ENCODE measurements at places on chromosomes 16 and 17. TPM values are rescaled to one million over a fixed set of nuclear protein-coding genes. Genes with fewer than 3 reads are reported as not detected.

DNA sequence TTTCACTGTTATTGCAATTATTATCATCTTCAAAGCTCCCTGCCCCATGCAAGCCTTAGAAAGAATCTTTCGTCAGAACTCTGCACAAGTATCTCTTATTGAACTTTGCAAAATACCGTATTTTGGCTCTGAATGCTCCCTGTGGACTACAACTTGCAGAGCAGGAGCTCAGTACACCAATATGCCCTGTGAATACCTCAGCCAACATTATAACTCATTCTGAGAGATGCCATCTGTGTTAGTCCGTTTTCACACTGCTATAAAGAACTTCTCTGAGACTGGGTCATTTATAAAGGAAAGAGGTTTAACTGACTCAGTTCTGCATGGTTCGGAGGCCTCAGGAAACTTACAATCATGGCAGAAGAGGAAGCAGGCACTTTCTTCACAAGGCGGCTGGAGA is 87.2 kb upstream of the XYLT1 start:
- H3K4me1 ChIP-seq, result no peaks in the 10 kb centered on the region
- H3K27me3 ChIP-seq, result no peaks in the 10 kb centered on the region
- no peaks in the 10 kb centered on the region for H3K36me3 ChIP-seq
- no peak overlapping the region for H3K4me3 ChIP-seq

DNA sequence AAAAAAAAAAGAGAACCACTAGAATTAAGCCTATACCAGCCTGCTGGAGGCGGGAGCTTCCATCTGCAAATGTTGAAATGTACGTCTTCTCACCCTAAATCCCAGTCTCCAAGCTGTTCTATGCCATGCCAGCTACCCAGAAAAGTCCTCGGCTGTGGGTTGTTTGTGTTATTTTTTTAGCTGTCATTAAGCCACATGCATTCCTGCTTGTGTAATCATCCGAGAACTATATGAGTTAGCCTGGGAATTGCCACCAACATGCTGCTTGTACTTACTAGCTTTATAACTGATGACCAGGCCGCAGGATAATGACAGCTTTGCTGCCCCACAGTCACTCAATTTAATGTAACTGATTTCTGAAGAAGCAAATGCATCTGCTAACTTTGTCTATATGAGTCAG is 313.9 kb upstream of the SALL1 start:
- H3K36me3 ChIP-seq, result no peaks in the 10 kb centered on the region
- H3K27ac ChIP-seq, result no peak overlapping the region
- H3K4me1 ChIP-seq, result no peaks in the 10 kb centered on the region
- DNase-seq, result no peak
- no peak overlapping the region for H3K4me3 ChIP-seq

GRCh38 chr17:15366026-15366425 is 24.6 kb upstream of the TEKT3 start:
- no peak for DNase-seq
- H3K27ac ChIP-seq, result no peak overlapping the region
- H3K36me3 ChIP-seq, result no peaks in the 10 kb centered on the region
- H3K4me1 ChIP-seq, result no peaks in the 10 kb centered on the region
- H3K4me3 ChIP-seq, result no peak overlapping the region
- H3K27me3 ChIP-seq, result no peaks in the 10 kb centered on the region

DNA sequence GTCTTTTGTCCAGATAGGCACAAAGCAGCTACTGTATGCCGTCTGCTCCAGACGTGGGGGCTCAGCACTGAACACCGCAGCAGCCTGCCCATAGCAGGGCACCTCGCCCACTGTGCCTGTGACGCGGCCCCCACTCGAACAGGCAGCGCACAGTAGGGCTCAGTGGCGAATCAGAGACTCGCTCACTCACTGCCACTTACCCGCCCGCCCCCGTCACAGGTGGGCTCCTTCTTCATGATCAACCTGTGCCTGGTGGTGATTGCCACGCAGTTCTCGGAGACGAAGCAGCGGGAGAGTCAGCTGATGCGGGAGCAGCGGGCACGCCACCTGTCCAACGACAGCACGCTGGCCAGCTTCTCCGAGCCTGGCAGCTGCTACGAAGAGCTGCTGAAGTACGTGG is 23.6 kb downstream of the TPSG1 start:
- no peaks in the 10 kb centered on the region for H3K27me3 ChIP-seq
- DNase-seq, result no peak
- H3K4me1 ChIP-seq, result no peaks in the 10 kb centered on the region
- H3K27ac ChIP-seq, result no peak overlapping the region
- no peaks in the 10 kb centered on the region for H3K36me3 ChIP-seq
- no peak overlapping the region for H3K4me3 ChIP-seq

GRCh38 chr17:74953134-74953687 is 17.5 kb downstream of the OTOP3 start:
- no peaks in the 10 kb centered on the region for H3K27me3 ChIP-seq
- H3K4me3 ChIP-seq, result no peak overlapping the region
- no peaks in the 10 kb centered on the region for H3K4me1 ChIP-seq
- H3K27ac ChIP-seq, result no peak overlapping the region
- no peaks in the 10 kb centered on the region for H3K36me3 ChIP-seq
- no peak for DNase-seq

DNA sequence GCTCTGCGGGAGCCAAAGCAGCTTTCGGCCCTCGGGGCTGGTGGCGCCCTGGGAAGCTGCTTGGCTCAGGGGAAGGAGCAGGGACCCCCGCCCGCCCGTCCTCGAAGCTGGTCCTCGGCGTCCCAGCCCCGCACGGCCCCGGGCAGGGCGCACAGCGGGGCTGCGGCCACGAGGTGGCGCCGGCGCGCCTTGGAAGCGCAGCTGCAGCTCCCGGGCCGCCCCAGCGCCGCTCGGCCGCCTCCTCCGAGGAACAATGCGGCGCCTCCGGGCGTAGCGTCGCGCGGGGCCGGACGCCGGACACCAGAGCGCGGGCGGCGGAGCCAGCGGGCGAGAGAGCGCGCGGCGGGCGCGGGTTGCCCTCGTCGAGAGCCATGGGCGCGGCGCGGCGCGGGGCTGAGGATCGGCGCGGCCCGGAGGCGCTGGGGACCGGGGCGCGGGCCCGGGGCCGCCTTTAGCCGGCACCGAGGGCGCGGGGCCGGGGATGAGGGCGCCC is at the start of gene MGAT5B:
Gene MGAT5B, plus strand, starts transcription at position 229 of the 493 bp plus-strand sequence. CDS start 626 bp downstream, outside the sequence.
- no peaks in the 10 kb centered on the region for H3K36me3 ChIP-seq
- DNase-seq, result peak; percentile 81
- H3K27ac ChIP-seq, result no peak within 1 kb of the TSS

- peak overlapping the region; percentile 10 for H3K4me3 ChIP-seq
- H3K4me1 ChIP-seq, result no peaks in the 10 kb centered on the region
- no peak overlapping the region for H3K27ac ChIP-seq
- H3K27me3 ChIP-seq, result peaks cover 29% of the 10 kb centered on the region
Measured at GRCh38 chr16:86498155-86498670, 12.1 kb upstream of the FOXF1 start.

DNA sequence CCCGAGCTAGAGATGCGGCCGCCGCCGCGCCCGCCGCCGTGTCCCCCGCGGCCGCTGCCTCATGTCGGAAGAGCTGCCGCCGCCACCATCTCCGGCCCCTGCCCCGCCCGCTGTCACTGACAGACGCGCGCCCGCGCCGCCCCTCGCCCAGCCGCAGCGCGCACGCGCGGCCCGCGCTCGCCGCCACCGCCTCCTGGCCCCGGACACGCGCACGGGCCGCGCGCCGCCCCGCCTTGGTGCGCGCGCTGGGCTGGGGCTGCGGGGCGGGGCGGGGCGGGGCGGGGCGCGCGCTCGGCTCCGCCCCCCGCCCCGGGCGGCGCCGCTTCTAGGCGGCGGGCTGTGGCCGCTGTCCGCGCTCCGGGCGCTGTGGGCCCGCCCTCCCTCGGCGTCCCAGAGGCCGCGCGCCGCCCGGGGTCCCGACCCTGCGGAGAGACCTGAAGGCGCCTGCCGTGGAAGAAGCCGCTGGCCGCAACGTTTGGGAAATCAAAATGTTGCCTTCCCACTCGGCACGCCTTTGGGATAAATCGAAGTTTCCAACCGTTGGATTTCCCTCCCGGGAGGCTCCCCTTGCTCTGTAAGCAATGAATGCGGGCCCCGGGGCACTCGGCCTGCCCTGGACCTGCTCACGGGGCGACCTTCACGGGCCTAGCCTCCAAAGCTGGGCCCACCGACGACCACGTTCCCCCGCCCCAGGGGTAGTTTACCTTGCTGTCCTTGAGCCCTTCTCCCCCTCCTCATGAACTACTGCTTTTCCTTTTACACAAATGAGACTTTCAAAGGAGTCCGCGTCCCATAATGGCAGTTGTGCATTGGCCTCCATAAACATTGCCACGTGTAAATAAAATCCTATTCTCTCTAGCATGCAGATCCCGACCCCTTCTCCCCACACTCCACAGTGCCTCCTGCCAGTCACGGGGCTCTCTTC is at the start of gene ADCY9:
Gene ADCY9, minus strand, starts transcription at position 118 of the 925 bp plus-strand sequence. CDS start 1,000 bp downstream, outside the sequence.
- H3K27ac ChIP-seq, result peak within 1 kb of the TSS; percentile 82
- peak within 1 kb of the TSS; percentile 95 for H3K4me3 ChIP-seq
- H3K27me3 ChIP-seq, result no peaks in the 10 kb centered on the region
- H3K36me3 ChIP-seq, result no peaks in the 10 kb centered on the region
- H3K4me1 ChIP-seq, result peaks cover 10% of the 10 kb centered on the region

GRCh38 chr16:72894293-72895151 is 153.4 kb downstream of the ZFHX3 start:
- H3K27me3 ChIP-seq, result no peaks in the 10 kb centered on the region
- no peak overlapping the region for H3K4me3 ChIP-seq
- DNase-seq, result no peak
- peak overlapping the region; percentile 83 for H3K27ac ChIP-seq

DNA sequence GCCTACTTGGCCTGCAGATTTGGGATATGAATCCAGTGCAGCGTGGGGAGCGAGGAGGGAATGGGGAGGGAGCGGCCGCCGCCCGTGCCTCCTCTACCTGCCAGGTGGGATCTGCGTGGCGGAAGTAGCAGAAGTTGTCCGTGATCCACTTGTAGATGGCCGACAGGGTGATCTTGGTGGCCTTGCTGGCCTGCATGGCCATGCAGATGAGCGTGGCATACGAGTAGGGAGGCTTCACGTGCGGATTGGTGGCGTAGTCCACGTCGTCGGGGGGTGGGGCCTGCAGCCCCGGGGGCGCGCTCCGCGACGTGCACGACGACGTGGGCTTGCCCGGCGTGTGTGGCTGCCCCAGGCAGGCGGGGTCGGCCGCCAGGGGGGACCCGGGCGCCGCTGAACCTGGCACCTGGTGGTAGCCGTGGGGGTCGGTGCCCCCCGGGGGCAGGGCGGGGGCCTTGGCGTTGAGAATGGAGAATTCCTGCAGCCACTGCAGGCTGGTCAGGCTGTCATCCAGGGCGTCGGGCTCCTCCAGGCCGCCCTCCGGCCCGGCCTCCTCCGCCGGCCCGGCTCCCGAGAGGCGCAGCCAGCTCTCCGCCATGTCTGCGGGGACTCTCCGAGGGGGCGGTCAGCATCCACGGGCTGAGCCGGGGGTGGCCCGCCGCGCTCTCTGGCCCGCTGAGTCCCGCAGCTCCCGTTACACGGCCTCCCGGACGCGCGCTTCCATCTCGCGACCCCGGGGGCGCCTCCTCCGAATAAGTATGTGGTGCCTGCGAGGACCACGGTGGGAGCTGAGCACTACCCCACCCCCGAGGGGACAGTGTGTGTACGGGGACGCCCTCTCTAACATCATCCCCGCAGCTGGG is 1.0 kb downstream of the FOXJ1 start:
- no peak overlapping the region for H3K27ac ChIP-seq
- no peaks in the 10 kb centered on the region for H3K36me3 ChIP-seq
- peak overlapping the region; percentile 38 for H3K4me3 ChIP-seq
- no peak for DNase-seq
- peaks cover 13% of the 10 kb centered on the region for H3K4me1 ChIP-seq
- H3K27me3 ChIP-seq, result peaks cover 20% of the 10 kb centered on the region

DNA sequence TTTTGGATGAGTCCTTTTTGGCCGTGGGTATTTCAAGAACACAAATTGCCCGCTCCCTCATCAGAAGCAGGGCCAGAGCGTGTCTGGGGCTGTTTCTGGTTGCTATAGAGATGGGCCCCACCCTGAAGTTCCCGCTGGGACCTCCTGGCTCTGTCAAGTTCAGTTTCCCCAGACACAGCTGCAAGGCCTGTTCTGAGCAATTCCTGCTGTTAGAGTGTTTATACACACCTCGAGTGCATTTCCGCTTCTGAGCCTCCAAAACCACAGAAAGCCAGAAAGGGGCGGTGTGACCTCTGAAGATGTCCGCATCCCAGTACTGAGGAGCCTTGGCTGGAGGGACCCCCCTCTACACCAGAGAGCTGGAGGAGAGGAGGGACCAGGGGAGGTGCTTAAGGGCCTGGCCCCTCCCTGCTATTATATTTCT is 9.3 kb upstream of the WBP2 start:
- no peaks in the 10 kb centered on the region for H3K27me3 ChIP-seq
- H3K27ac ChIP-seq, result peak overlapping the region; percentile 52
- no peaks in the 10 kb centered on the region for H3K36me3 ChIP-seq
- H3K4me3 ChIP-seq, result no peak overlapping the region
- H3K4me1 ChIP-seq, result peaks cover 16% of the 10 kb centered on the region
- no peak for DNase-seq

GRCh38 chr16:56367764-56368163 is 57.6 kb downstream of the AMFR start:
- no peak for DNase-seq
- H3K27me3 ChIP-seq, result no peaks in the 10 kb centered on the region
- peaks cover 61% of the 10 kb centered on the region for H3K36me3 ChIP-seq
- no peak overlapping the region for H3K27ac ChIP-seq
- H3K4me1 ChIP-seq, result peaks cover 3% of the 10 kb centered on the region

- H3K36me3 ChIP-seq, result no peaks in the 10 kb centered on the region
- no peak for DNase-seq
- H3K27me3 ChIP-seq, result no peaks in the 10 kb centered on the region
- no peak overlapping the region for H3K27ac ChIP-seq
Measured at GRCh38 chr16:47033176-47033575, 59.7 kb upstream of the DNAJA2 start.

DNA sequence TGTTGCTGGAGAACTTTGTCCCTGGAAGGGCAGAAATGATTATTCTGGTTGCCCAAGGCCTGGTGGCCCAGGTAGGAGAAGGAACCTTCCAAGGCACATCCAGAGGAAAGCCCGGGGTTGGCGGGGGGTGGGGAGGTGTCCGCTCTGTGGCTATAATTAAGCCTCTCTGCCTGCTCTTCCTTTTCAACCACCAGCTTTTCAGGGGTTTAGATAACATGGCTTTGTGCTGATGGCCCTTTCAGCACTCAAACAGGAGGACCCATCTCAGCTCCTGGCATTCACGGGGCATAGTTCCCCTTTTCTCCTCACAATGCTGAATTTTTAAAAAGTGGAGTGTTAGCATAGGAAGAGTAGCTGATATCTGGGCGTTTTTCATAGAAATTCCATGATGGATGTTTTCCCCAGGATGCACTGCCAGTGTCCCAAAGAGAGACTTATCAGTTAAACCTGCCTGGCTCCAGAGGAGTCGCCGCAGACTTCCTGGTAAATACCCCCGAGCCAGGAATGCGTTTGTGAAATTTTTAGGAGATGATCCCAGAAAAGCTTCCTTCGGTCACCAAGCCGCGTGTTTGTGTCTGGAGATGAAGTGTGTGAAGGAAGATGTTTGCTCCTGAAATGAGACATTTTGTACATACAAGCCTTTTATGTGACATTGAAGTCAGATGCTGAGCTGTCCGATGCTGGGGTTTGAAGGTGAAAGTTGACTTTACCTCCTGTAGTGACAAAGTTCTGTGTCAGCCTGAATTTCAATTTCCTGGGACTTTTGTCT is 188.5 kb downstream of the MSI2 start:
- H3K27ac ChIP-seq, result no peak overlapping the region
- no peak for DNase-seq
- H3K36me3 ChIP-seq, result no peaks in the 10 kb centered on the region

- no peaks in the 10 kb centered on the region for H3K36me3 ChIP-seq
- no peak overlapping the region for H3K27ac ChIP-seq
- H3K27me3 ChIP-seq, result no peaks in the 10 kb centered on the region
- H3K4me3 ChIP-seq, result no peak overlapping the region
Measured at GRCh38 chr17:27207073-27207513, 86.8 kb upstream of the WSB1 start.

SEZ6L2 gene
- total RNA-seq, result 0.21 TPM

HSF5 gene
- not detected for total RNA-seq

NUPR1 gene
- total RNA-seq, result 290 TPM

SHCBP1 gene
- total RNA-seq, result 0.11 TPM

CCNF gene
- 0.43 TPM for total RNA-seq

Data from ascending aorta (tissue), 2 donors.